ENCODE measurements at places on chromosomes 7 and 10.

GRCh38 chr7:74280985-74281384 lies 8.2 kb upstream of the CLIP2 start:
- H3K27ac ChIP-seq, result no peak overlapping the region
- H3K4me3 ChIP-seq, result no peak overlapping the region
- peaks cover 13% of the 10 kb centered on the region for H3K4me1 ChIP-seq
- no peaks in the 10 kb centered on the region for H3K36me3 ChIP-seq

DNA sequence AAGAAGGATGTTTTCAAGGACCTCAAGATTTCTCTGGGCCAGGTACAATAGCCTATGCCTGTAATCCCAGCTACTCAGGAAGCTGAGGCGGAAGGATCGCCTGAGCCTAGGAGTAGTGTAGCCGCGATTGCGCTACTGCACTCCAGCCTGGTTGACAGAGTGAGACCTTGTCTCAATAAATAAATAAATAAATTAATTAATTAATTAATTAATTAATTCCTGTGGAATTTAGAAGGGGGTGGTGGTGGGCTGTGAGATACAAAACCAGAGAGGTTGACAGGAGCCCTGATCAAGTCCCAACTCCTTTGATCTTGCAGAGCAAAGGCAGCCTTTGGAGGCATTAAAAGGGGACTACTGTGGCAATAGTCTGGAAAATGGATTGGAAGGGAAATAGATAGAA lies 39.3 kb upstream of the NRF1 start:
- no peak overlapping the region for H3K27ac ChIP-seq
- H3K27me3 ChIP-seq, result no peaks in the 10 kb centered on the region
- no peak overlapping the region for H3K4me3 ChIP-seq
- H3K36me3 ChIP-seq, result no peaks in the 10 kb centered on the region
- H3K4me1 ChIP-seq, result no peaks in the 10 kb centered on the region

GRCh38 chr10:49568235-49568634 lies 29.3 kb upstream of the ERCC6 start:
- H3K27me3 ChIP-seq, result no peaks in the 10 kb centered on the region
- no peak overlapping the region for H3K27ac ChIP-seq
- no peak for DNase-seq
- no peak overlapping the region for H3K4me3 ChIP-seq
- no peaks in the 10 kb centered on the region for H3K36me3 ChIP-seq

GRCh38 chr10:35421553-35422178 lies 85.4 kb downstream of the CCNY start:
- no peaks in the 10 kb centered on the region for H3K27me3 ChIP-seq
- H3K27ac ChIP-seq, result peak overlapping the region; percentile 64
- H3K4me1 ChIP-seq, result peaks cover 36% of the 10 kb centered on the region
- H3K36me3 ChIP-seq, result no peaks in the 10 kb centered on the region
- no peak overlapping the region for H3K4me3 ChIP-seq

DNA sequence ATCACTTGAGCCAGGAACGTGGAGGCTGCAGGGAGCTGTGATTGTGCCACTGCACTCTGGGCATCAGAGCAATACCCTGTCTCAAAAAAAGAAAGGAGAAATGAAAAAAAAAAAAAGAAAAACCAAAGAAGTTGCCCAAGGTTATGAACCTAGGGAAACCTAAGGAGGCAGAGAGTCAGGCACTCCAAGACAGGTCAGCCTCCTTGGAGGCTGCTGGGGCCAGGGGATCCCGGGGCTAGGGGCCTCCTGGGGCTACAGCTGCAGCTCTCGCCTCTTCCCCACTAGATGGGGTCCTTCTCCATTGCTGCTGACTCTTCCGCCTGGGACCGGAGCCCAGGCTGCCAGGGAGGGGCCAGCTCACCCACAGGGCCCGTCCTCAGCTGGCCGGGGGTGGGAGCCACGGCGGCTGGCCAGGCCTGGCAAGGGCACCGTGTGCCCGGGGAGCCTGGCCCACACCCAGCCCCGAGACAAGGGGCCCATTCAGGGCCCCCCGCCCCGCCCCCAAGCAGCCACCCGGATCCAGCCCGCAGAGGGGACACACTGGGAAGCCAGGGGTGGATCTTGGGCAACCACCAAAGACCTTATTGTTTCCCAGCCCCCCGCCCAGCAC lies 1.7 kb upstream of the SPACDR start:
- peak; percentile 88 for DNase-seq
- H3K4me1 ChIP-seq, result peaks cover 25% of the 10 kb centered on the region
- no peaks in the 10 kb centered on the region for H3K27me3 ChIP-seq
- H3K36me3 ChIP-seq, result peaks cover 3% of the 10 kb centered on the region

DNA sequence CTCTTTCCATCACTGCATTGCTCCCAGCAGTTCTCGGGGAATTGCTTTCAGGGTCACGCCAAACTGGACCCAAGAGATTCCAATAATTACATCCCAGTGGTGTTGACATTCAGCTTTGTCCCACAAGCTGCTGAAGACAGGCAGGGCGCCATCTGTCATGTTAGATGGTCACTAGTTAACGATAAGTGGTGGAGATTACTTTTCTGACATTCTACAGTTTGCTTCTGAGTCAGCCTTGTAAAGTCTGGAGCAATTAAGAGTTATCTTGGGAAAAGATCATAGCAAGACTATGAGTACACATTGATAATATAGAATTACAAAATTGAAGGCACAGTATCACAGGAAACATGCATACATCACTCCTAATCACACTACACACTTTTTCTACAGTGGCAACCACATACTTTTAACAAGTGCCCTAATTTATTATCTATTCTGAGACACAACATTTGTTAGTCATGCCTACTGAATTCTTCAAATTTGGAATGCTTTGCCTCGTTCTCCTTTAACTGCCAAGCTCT lies 41.9 kb downstream of the SEMA3C start:
- H3K27ac ChIP-seq, result no peak overlapping the region
- DNase-seq, result no peak
- H3K4me3 ChIP-seq, result no peak overlapping the region
- H3K27me3 ChIP-seq, result no peaks in the 10 kb centered on the region
- H3K4me1 ChIP-seq, result no peaks in the 10 kb centered on the region

GRCh38 chr10:31018962-31019361 lies 12.7 kb downstream of the ZNF438 start:
- H3K36me3 ChIP-seq, result no peaks in the 10 kb centered on the region
- H3K27ac ChIP-seq, result no peak overlapping the region
- peaks cover 15% of the 10 kb centered on the region for H3K4me1 ChIP-seq

DNA sequence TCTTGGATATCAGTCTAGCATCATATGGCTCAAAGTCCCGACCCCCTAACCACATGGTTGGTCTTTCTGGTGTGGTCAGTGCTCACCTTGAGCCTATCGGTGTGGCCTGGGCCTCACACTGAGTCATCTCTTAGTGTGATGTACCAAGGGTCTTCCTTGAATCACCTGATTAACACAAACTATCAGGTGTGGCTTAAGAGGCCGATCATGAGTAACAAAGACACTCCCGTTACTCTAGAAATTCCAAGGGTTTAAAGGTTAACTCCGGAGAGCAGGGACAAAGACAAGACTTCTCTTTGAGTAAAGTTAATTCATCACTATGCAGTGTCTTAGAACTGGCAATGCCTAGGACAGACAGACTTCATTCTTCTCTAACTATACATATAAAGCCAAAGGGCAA lies 52.3 kb upstream of the ARMC3 start:
- H3K4me3 ChIP-seq, result no peak overlapping the region
- H3K36me3 ChIP-seq, result no peaks in the 10 kb centered on the region
- H3K4me1 ChIP-seq, result no peaks in the 10 kb centered on the region
- H3K27me3 ChIP-seq, result no peaks in the 10 kb centered on the region

GRCh38 chr10:111747751-111748150 lies 435.8 kb downstream of the GPAM start:
- no peaks in the 10 kb centered on the region for H3K36me3 ChIP-seq
- DNase-seq, result no peak
- H3K4me1 ChIP-seq, result no peaks in the 10 kb centered on the region

- no peaks in the 10 kb centered on the region for H3K36me3 ChIP-seq
- no peak overlapping the region for H3K4me3 ChIP-seq
- H3K27me3 ChIP-seq, result no peaks in the 10 kb centered on the region
- DNase-seq, result no peak
- no peak overlapping the region for H3K27ac ChIP-seq
- no peaks in the 10 kb centered on the region for H3K4me1 ChIP-seq
These were observed 181.3 kb downstream of the PTPRN2 start for GRCh38 chr7:158406364-158406763.

DNA sequence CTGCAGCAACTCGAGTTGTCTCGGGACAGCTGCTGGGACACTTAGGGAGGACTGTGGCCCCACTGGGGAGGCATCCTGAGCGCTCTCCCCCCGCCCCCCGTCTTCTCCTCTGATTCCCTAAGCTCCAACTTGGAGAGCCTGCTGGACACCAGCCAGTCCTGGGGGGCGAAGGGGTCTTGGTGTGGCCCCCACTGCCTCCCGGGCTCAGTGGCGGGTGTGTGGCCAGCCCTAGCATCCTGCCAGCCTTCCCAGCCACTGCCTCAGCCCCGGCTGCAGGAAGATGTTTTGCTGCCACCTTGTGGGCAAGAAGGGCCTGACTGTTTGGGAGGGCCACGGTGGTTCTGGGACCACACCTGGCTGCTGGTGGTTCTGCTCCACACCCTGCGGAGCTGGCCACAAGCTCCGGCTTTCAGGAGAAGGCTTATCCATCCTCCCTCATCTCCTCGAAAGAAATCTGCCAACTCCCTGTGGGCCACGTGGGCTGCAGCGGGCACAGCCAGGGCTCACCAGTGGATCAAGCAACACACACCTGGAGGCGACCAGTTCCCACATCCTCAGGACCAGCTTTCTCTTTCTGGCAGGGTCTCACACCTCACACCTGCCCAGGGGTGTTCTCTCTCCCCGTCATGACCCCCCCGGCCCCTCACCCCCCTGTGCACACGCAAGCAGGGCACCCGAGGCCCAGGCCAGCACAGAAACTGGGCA lies 24.8 kb downstream of the AGAP3 start:
- H3K36me3 ChIP-seq, result no peaks in the 10 kb centered on the region
- peaks cover 31% of the 10 kb centered on the region for H3K4me1 ChIP-seq
- H3K27ac ChIP-seq, result peak overlapping the region; percentile 10
- DNase-seq, result peak; percentile 85
- H3K4me3 ChIP-seq, result no peak overlapping the region

DNA sequence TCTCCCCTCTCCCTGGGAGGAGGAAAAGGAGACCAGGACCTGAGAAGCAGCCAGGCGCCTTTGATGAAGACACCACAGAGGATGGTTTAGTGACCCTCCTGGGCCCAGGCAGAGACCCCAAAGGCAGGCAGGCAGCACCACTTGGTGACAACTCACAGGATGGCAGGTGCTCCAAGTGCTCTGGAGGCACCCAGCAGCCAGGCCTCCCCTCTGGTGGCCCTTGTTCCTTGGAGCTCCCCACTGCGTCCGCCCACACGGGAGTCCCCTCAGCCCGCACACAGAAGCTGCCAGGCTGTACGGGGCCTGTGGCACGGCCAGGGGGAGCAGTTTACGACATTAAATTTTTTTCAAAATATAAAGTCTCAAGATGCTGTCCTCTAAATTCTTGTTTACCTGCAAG lies 607.1 kb upstream of the FOXK1 start:
- no peaks in the 10 kb centered on the region for H3K4me1 ChIP-seq
- H3K4me3 ChIP-seq, result no peak overlapping the region
- no peak overlapping the region for H3K27ac ChIP-seq
- no peak for DNase-seq
- H3K36me3 ChIP-seq, result no peaks in the 10 kb centered on the region

- DNase-seq, result no peak
- no peaks in the 10 kb centered on the region for H3K36me3 ChIP-seq
- H3K4me3 ChIP-seq, result no peak overlapping the region
- no peak overlapping the region for H3K27ac ChIP-seq
- no peaks in the 10 kb centered on the region for H3K27me3 ChIP-seq
These were observed 6.5 kb downstream of the BAIAP2L1 start for GRCh38 chr7:98394377-98394836.

All from upper lobe of left lung (tissue), 6 donors.